ENCODE measurements at places on chromosomes 5 and 9.
A peak's percentile ranks its signal among the peaks of the same experiment; 100 is the strongest.

DNA sequence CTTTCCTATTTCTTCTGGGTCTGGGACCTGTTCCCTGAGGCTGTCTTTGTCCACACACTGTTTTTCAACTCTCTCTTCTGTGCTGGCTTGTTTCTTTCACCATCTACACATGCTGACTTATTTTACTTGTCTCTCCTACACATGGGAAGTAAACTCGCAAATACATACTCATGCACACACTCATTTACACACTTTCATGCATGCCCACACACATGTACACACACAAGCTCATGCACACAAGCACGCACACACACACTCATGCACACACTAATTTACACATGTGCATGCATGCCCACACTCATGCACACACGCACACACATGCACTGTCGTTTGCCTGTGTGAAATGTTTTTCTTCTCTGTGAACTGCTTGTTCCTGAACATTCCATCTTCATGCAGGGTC, 169.0 kb downstream of the IRX2 start:
- no peaks in the 10 kb centered on the region for H3K27me3 ChIP-seq
- H3K36me3 ChIP-seq = no peaks in the 10 kb centered on the region
- no peaks in the 10 kb centered on the region for H3K4me1 ChIP-seq
- DNase-seq = no peak
- no peak overlapping the region for H3K4me3 ChIP-seq

DNA sequence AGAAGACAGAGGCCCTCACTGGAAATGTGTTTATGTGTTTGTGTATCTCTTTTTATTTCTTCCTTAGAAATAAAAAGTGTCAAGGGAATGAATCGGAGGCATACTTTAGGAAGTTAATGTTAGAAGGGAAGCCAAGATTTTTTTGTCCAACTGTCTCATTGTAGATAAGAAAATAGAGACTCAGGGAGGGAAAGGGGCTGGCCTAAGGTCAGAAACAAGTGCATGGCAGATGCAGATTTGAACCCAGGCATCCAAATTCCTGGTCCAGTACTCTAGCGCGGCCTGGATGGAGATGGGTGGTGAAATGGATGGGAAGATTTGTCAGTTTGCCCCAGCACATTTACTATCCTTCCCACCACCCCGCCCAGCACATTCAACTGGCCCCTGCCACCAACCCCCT, 19.8 kb upstream of the TNIP1 start:
- no peak overlapping the region for H3K4me3 ChIP-seq
- H3K27ac ChIP-seq = peak overlapping the region; percentile 81
- H3K36me3 ChIP-seq = peaks cover 76% of the 10 kb centered on the region
- peaks cover 75% of the 10 kb centered on the region for H3K4me1 ChIP-seq
- no peaks in the 10 kb centered on the region for H3K27me3 ChIP-seq

GRCh38 chr9:69809304-69809863, 11.2 kb upstream of the CFAP95 start:
- no peak for DNase-seq
- H3K36me3 ChIP-seq = no peaks in the 10 kb centered on the region
- no peak overlapping the region for H3K27ac ChIP-seq

- H3K27me3 ChIP-seq = no peaks in the 10 kb centered on the region
- peak overlapping the region; percentile 98 for H3K27ac ChIP-seq
- peaks cover 62% of the 10 kb centered on the region for H3K4me1 ChIP-seq
- DNase-seq = no peak
- H3K36me3 ChIP-seq = peaks cover 49% of the 10 kb centered on the region
These were observed 2.2 kb downstream of the RACK1 start for GRCh38 chr5:181241393-181241975.

DNA sequence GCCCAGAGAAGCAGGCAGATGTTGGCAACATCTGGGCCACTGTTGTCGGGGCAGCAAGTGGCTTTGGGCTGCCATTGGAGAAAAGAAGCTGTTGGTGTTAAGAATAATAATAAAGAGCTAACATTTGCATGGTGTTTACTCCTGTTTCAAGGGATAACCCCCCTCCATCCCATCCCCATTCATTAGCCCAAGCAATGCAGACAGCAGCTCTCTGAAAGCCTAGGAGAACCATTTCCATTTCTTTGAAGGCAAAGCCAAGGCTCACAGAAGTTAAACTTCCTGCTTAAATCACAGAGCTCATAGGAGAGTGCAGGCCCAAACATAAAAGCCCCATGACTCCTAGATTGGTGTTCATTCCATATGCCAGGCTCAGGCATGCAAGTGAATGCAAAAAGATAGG, 175.4 kb downstream of the ASTN2 start:
- DNase-seq = no peak
- no peaks in the 10 kb centered on the region for H3K4me1 ChIP-seq
- no peak overlapping the region for H3K4me3 ChIP-seq
- H3K27ac ChIP-seq = no peak overlapping the region
- no peaks in the 10 kb centered on the region for H3K36me3 ChIP-seq
- no peaks in the 10 kb centered on the region for H3K27me3 ChIP-seq

GRCh38 chr5:159227452-159227851, 18.1 kb upstream of the RNF145 start:
- no peaks in the 10 kb centered on the region for H3K36me3 ChIP-seq
- no peak overlapping the region for H3K4me3 ChIP-seq
- H3K27me3 ChIP-seq = no peaks in the 10 kb centered on the region
- no peaks in the 10 kb centered on the region for H3K4me1 ChIP-seq
- DNase-seq = no peak
- H3K27ac ChIP-seq = no peak overlapping the region

GRCh38 chr5:113357696-113358476, 76.9 kb downstream of the TSSK1B start:
- H3K36me3 ChIP-seq = no peaks in the 10 kb centered on the region
- H3K27me3 ChIP-seq = peaks cover 13% of the 10 kb centered on the region
- no peaks in the 10 kb centered on the region for H3K4me1 ChIP-seq
- H3K27ac ChIP-seq = no peak overlapping the region

DNA sequence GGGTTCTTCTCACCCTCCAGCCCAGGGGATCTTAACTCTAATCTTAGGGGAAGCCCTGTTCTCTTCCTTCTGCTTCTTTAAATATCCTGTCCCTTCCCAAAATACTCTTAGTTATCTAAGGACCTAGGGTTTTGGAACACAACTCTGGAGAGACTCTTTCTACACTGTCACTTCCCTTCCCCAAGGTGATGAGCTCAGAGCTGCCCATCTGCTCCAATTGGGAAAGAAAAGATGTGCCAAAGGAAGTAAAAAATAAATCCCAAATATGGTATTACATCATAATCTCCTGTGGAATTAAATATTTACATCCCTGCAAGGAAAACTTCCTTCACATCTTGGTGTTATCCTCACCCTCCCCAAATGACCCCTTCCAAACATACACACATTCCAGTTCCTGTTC, 291.2 kb downstream of the EPB41L4A start:
- no peak overlapping the region for H3K27ac ChIP-seq
- peaks cover 4% of the 10 kb centered on the region for H3K4me1 ChIP-seq
- H3K36me3 ChIP-seq = no peaks in the 10 kb centered on the region
- no peak overlapping the region for H3K4me3 ChIP-seq

DNA sequence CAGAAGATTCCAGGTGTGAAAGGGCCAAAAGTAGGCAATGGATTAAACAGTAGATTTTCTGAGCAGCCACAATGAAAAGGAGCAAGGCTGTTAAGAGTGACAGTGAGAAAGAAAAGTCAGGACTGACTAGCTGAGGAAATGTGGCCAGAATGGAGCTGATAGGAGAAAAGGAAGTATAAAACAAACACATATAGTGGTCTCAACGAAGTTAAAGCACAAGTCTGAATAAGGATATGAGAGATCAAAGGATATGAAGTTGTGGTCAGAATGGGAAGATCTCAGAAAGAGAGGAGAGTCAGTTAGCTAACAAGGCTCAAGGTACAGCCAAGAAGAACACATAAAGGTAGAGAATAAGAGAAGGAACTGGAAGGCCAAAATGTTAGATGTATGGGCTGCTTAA, 39.9 kb downstream of the FNIP1 start:
- H3K4me3 ChIP-seq = no peak overlapping the region
- peaks cover 10% of the 10 kb centered on the region for H3K36me3 ChIP-seq

DNA sequence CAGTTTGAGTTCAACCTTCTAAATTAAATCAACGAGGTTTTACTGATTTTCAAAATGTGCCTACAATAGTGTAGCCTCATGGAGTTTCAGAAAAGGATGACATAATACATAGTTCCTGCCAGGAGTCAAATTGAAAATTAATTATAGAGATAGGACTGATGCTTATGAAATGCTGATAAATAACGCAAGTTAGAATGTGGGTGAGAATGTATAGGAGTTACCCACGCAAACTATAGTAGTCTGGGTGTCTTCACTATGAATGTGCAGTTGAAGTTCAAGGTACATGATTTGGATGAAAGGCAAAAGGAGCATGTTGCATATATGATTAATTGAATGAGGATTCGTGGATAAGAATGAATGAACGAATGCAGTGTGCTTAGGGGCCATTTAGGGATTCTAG, 95.7 kb downstream of the SV2C start:
- no peak overlapping the region for H3K27ac ChIP-seq
- H3K36me3 ChIP-seq = no peaks in the 10 kb centered on the region
- no peak for DNase-seq
- H3K4me1 ChIP-seq = peaks cover 20% of the 10 kb centered on the region

- no peaks in the 10 kb centered on the region for H3K4me1 ChIP-seq
- H3K4me3 ChIP-seq = no peak overlapping the region
- no peak for DNase-seq
- no peaks in the 10 kb centered on the region for H3K36me3 ChIP-seq
- H3K27ac ChIP-seq = no peak overlapping the region
These were observed 10.5 kb upstream of the SMIM32 start for GRCh38 chr5:136203303-136203922.

GRCh38 chr9:114001794-114002261, 76.3 kb downstream of the AMBP start:
- H3K27me3 ChIP-seq = no peaks in the 10 kb centered on the region
- H3K36me3 ChIP-seq = peaks cover 6% of the 10 kb centered on the region
- no peak for DNase-seq
- peaks cover 4% of the 10 kb centered on the region for H3K4me1 ChIP-seq
- H3K27ac ChIP-seq = no peak overlapping the region
- H3K4me3 ChIP-seq = no peak overlapping the region

DNA sequence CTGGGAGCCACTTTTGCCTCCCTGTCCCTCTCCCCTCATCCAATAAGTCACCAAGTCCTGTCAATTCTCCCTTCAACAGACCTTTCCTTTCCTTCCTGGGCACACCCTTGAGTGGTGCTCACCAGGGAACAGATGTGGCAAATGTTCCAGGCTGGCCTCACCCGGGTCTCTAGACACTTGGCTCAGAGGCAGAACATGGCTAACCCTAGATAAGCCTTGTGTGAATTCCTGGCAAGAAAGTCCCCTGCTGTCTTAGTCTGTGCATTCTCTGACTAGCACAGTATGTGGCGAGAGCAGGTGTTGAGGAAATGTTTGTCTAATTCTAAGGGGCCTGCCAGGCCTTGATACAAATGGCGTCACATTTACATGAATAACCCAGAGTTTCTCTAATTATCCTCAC, 41.2 kb upstream of the PTGS1 start:
- H3K4me1 ChIP-seq = peaks cover 5% of the 10 kb centered on the region
- DNase-seq = no peak
- peaks cover 18% of the 10 kb centered on the region for H3K36me3 ChIP-seq
- no peaks in the 10 kb centered on the region for H3K27me3 ChIP-seq
- H3K4me3 ChIP-seq = no peak overlapping the region

- DNase-seq = no peak
- H3K4me3 ChIP-seq = no peak overlapping the region
- H3K4me1 ChIP-seq = no peaks in the 10 kb centered on the region
- peaks cover 13% of the 10 kb centered on the region for H3K27me3 ChIP-seq
- no peaks in the 10 kb centered on the region for H3K36me3 ChIP-seq
- H3K27ac ChIP-seq = no peak overlapping the region
These were observed 389.1 kb downstream of the ENC1 start for GRCh38 chr5:74251141-74252035.

DNA sequence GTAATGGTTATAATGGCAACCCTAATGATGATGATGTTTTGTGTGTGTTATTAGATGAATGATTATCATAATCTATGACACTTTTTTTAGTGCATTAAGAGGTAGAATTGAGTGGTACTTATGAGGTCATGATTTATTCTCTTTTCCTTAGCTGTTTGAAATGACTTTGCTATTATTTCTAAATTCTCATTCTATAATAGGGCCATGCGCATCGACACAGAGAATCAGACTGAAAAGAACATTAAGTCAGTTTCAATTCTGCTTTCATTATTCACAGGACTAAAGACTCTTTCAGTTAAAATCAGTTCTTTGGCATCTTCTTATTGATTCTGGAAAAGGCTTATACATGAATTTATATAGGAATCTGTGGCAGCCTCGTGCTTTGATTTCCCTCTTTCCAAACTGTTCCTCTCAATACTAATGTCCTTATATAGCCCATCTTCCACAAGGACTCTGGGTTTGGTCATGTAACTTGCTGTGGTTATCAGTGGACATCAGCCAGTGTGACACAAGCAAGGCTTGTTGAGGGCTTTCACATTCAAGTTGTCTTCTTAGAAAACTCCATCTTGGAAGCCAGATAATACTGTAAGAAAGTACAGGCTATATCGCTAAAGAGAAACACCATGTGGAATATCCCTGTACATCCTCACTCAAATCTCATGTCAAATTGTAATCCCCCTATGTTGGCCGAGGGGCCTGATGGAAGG, 140.3 kb upstream of the CHD1 start:
- no peak overlapping the region for H3K4me3 ChIP-seq
- no peak overlapping the region for H3K27ac ChIP-seq
- H3K27me3 ChIP-seq = no peaks in the 10 kb centered on the region
- H3K36me3 ChIP-seq = peaks cover 3% of the 10 kb centered on the region
- H3K4me1 ChIP-seq = no peaks in the 10 kb centered on the region

- peak overlapping the region; percentile 85 for H3K4me3 ChIP-seq
- DNase-seq = no peak
- peaks cover 19% of the 10 kb centered on the region for H3K4me1 ChIP-seq
- peak overlapping the region; percentile 84 for H3K27ac ChIP-seq
- peaks cover 8% of the 10 kb centered on the region for H3K36me3 ChIP-seq
These were observed 2.1 kb downstream of the ECPAS start for GRCh38 chr9:111481885-111482636.

DNA sequence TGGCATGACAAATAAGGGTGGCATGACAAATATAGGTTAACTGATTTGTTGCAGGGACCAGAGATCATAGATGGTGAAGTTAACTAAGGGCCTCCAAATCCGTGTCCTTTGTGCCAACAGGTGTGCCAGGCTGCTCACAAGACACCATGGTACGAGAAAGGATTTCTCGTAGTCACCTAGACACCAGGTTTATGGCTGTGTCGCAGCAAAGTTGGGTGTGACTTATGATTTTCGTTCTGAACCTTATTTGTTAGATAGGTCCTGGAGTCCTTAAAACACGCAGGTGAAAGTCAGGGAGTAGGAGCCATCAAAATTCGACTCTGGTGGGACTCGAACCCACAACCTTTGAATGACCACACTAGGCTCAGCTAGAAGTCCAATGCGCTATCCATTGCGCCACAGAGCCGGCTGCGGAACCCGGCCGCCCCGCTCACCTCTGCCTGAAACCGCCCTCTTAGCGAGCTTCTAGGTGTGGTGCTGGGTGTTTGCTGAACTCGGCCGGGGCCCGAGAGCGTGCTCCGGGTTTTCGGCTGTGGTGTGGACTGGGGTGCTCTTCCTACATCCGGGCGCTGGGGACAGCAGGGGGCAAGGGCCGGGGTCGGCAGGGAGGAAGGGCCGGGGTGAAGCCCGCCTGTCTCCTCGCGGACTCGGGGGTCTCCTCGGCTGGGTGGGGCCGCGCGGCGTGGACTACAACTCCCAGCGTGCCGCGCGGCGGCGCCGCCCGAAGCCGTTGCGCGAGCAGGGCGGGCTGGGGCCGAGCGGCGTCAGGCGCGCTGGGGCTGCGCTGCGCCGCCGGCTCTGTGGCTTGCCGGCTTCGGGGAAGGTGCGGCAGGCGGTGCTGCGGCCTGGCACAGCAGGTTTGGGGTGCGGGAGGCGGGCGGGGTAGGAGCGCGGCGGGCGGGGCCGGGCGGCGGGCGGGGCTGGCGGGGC, at the start of gene SLC27A4:
Gene SLC27A4, plus strand, starts transcription at position 767 of the 930 bp plus-strand sequence. CDS start 2,606 bp downstream, outside the sequence.
- H3K27ac ChIP-seq = peak within 1 kb of the TSS; percentile 95
- H3K36me3 ChIP-seq = peaks cover 4% of the 10 kb centered on the region
- H3K27me3 ChIP-seq = no peaks in the 10 kb centered on the region
- H3K4me1 ChIP-seq = peaks cover 4% of the 10 kb centered on the region
